Neural progenitor cell (in vitro differentiated cells): ENCODE measurements at places on chromosomes 2 and 18. TPM values are rescaled to one million over a fixed set of nuclear protein-coding genes. Genes with fewer than 3 reads are reported as not detected.

Gene DSC3
- total RNA-seq = 1.2 and 1.8 TPM in 2 replicates

Gene FSHR
- total RNA-seq = not detected in 2 replicates

DNA sequence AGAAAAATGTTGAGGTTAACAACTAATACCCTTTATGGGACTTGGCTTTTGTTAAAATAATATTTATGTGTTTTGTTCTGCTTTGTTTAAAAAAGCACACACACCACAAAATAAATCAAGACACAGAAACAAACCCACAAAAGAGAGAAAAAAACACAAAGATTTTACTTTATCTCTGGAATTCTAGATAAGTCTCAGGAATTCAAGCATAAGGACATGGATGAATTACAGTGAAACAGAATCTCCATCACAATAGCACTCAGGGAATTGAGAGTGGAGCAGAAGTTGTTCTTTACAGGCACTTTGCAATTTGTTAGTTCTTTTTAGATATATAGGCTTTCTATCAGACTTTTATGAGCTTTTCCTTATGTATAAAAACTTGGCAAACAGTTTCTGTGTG lies 360.9 kb upstream of the ZC3H15 start:
- no peak for DNase-seq

DNA sequence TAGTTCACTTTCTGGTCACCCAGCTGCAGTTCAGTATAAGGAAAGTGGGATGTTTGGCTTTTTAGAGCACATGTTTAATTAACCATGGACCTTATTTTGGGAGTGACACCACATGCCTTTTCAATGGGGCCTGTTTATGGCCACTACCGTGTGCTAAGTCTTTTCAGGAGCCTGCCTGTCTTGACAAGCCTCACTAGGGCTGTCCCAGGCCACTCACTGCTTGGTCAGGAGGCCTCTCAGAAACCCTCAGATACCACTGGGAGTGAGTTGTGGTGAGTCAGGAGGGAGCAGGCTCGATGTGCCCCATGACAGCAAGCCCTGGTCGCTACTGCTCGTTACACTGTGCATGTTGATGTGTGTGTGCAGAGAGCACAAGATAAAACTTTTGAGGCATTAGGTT lies 123.0 kb downstream of the MAP4K4 start:
- no peak for DNase-seq

DNA sequence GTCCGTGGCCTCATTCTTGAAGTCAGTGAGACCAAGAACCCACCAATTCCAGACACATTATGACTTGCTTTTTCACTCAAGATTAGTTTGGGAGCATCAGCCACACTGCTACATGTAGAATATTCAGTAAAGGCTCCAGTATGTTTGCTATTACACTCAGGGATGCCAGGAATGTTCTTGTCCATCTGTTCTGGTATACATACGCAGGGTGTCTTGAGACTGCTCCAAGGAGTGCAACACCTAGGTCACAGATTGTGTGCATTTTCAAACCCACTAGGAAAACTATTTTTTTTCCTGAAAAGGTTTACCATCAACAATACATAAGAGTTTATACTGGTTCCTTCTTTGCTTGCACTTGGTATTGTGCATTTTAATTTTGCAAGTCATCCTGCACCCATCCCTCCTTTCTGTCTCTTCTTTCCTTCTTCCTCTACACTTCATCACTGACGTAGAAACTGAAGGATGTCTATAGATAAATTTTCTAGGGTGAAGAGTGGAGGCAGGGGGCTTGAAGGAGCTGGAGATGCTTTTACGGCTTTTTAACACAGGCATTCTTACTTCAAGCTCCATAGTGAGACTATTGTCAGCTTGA lies 35.3 kb upstream of the MAP2 start:
- DNase-seq = no peak

- no peak for DNase-seq
Measured at GRCh38 chr2:227655454-227655853, 11.2 kb upstream of the SCYGR5 start.
